ENCODE measurements at places on chromosomes 13 and 19.

- no peak for DNase-seq
Measured at GRCh38 chr19:46411925-46412649, 1.3 kb downstream of the CCDC8 start.

- DNase-seq = no peak
Measured at GRCh38 chr13:98189841-98190505, 12.9 kb upstream of the RNF113B start.

- no peak for DNase-seq
Measured at GRCh38 chr19:28026636-28027035, 1186.3 kb downstream of the UQCRFS1 start.

DNA sequence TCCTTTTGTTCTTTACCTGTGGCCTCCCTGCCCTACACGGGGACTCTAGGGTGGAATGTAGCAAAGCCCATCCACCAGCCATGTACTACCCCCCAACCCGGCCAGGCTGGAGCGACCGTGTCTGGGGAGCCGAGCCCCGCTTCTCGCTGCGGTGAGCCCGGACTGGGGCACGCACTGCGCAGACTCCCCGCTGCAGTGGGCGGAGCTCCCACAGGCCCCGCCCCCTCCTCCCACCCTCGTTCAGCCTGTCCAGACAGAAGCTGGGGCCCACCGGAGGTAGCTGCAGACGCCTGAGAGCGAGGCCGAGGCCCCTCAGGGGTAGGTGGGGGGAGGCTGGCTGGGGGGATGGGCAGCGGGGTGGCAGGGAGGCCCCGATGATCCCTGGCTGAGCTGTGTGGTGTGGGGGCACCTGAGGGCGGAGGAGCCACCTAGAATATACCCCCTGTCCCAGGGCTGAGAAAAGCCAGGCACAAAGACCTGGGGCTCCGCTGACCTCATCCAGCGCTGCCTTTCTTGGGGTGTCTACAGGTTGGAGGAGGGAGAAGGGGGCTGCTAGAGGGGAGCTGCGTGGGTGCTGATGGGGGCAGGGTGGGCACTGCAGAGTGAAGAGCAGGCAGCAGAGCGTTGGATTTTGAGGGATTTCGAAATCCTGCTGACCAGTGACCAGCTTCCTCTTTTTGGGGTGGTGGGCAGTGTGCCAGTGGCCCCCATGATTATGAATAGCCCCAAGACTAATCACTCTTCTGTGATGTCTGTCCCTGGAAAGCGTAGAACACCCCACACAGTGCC, 17.3 kb downstream of the PLD3 start:
- no peak for DNase-seq

GRCh38 chr19:15124572-15125231, 17.5 kb downstream of the SYDE1 start:
- no peak for DNase-seq

Data from activated T-helper 1 cell treated with anti-CD3 and anti-CD28 coated beads, Interleukin-2, amount 50 U/mL, for 16 hours (primary cell).